ENCODE measurements at places on chromosomes 12 and 14.
A peak's percentile ranks its signal among the peaks of the same experiment; 100 is the strongest.

DNA sequence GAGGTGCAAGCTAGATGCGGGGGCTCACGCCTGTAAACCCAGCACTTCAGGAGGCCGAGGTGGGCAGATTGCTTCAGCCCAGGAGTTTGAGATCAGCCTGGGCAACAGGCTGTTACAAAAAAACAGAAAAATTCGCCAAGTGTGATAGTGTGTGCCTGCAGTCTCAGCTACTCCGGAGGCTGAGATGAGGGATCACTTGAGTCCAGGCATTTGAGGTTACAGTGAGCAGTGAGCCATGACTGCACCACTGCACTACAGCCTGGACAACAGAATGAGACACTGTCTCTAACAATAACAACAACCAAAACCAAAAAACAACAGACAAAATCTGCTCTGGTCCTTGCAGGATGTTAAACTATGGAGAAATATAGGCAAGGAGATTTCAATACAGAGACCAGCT is 13.9 kb downstream of the BTBD7 start:
- DNase-seq, result no peak

DNA sequence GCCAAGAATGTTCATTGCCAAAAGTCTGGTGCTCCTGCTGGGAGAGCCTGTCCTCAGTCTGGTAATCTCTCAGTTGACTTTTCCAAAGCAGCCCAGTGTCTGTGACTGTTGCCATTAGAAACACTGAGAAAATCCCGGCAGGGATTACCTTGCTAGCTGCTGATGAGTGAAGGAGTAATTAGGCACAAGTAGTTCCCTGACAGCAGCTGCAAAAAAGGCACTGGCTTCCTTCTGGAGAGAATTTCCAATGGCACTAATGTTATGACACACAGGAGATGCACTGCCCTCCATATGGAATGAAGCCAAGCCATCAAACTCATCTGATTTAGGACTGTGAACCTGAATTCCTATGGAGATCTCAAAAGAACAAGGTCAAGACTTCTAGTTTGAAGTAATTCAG is 1321.2 kb upstream of the SEL1L start:
- DNase-seq, result no peak

- no peak for DNase-seq
Measured at GRCh38 chr12:54227376-54227775, 38.6 kb upstream of the SMUG1 start.

GRCh38 chr14:68817506-68818212 is 24.8 kb upstream of the ZFP36L1 start:
- no peak for DNase-seq

GRCh38 chr12:109464642-109465351 is 12.3 kb downstream of the KCTD10 start:
- no peak for DNase-seq

- no peak for DNase-seq
Measured at GRCh38 chr14:98896449-98896848, 375.5 kb downstream of the BCL11B start.

DNA sequence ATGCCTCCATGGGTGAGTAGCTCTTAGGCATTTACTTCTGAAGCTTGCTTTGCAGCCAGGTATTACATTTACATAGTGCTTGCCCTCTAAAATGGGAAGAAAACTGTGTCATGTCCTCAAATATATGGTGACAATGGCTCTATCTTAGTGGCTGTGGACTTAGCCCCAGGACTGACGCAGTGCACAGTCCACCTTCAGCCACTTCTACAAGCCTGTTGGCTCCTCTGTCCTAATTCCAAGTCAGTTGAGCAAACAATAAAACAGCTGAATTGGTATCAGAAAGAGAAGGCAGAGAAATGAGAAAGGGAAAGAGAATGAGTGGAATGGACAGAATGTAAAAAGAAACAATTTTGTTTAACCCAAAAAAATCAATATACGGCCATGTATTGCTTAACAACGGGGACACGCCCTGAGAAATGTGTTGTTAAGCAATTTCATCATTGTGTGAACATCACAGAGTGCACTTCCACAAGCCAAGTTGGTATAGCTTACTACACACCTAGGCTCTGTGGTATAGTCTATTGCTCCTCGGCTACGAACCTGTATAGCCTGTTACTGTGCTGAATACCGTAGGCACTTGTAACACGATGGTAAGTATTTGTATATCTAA is 93.5 kb downstream of the GRIN2B start:
- no peak for DNase-seq

DNA sequence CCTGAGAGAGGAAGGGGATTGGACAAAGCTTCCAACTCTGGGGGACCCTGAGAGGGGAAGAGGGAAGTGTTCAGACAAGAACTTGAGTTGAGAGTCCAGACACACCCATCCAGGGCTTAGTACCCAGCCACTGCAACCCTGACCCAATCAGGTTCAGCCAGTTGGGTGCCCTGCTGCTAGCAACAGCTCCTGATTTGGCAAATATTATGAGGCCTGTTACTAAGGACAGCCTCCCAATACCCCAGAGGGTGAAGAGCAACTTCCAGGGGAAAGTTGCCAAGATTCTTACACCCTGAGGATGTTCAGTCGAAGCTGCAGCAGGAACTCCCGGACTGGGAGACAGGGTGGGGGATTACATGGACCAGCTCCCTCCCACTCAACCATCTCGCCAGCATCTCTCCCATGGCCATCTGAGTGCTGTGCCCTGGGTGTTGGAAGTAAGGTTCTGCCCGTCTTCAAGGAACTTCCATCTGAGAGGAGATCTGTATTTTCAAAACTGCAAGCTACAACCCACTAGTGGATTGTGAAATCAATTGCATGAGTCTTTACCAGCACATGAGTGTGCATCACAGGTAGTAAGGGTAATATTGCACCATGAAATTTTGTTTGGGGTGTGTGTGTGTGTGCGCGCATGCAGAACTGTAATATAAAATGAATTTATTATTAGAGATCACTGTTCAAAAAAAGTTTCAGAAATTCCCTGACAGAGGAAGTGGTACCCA is 11.5 kb upstream of the KRT78 start:
- no peak for DNase-seq

DNA sequence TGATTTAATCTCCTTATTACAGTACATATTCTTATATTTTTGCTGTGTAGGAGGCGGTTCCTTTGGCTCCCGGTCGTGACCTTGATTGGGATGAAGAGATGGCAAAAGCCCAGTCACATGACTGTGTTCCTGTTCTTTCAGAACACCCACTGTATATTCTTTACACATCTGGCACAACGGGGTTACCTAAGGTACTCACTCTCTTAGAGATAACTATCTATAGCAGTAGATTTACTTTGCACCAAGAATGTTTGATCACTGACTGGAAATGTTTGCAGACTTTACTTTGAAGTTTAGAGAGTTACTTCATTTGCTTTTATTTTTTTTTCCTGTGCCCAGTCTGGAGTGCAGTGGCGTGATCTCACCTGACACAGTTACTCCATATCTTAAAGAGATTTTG is 65.2 kb downstream of the ACSS3 start:
- DNase-seq, result no peak

DNA sequence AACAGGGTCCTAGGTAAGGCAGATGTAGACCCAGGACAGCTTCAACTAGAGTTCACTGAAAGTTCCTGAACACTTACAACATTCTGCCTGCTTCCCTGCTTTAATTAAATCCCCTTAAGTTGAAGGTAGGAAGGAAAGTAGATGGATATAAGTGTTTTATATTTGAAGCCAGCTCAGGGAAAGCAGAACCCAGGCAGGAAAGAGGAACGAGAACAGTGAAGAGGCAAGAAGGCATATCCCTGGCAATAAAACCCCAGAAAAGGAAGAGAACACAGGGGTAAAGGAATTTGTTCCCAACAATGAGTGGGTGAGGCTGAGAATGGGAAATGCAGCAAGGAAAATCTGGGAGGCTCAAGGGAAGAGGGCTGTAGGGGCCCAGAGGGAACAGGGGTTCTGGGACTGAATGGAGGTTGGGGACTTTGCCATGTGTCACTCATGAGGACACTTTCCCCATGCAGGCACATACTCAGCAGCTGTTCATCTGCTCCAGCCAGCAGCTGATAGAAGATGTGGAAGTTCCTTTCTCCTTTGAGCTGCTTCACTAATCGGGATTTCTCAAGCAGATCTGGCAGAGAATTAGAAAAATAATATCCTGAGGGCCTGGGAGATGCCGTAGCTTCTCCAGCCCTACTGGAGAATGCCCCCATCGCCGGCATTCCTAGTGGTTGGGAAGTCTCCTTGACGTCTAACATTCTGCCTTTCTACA is 3.7 kb downstream of the MYO1A start:
- no peak for DNase-seq

- DNase-seq, result no peak
Measured at GRCh38 chr12:50217202-50217601, 50.0 kb upstream of the CERS5 start.

GRCh38 chr12:51630986-51631385 is 40.0 kb downstream of the SCN8A start:
- DNase-seq, result no peak

DNA sequence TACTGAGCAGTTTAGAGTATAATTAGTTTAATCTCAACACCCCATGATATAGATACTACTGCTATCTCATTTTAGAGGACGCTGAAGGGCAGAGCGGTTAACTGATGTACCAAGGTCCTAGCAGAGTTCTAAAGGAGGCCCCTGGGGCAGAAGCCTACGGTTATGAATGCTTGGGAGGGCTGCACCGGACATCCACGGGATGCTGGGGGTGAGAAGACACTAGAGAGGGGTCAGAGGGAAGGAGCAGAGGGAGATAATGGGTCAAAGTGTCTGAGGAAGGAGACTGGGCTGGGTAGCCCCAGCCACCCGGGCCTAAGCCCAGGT is 1.6 kb upstream of the ACTR6 start:
- no peak for DNase-seq

DNA sequence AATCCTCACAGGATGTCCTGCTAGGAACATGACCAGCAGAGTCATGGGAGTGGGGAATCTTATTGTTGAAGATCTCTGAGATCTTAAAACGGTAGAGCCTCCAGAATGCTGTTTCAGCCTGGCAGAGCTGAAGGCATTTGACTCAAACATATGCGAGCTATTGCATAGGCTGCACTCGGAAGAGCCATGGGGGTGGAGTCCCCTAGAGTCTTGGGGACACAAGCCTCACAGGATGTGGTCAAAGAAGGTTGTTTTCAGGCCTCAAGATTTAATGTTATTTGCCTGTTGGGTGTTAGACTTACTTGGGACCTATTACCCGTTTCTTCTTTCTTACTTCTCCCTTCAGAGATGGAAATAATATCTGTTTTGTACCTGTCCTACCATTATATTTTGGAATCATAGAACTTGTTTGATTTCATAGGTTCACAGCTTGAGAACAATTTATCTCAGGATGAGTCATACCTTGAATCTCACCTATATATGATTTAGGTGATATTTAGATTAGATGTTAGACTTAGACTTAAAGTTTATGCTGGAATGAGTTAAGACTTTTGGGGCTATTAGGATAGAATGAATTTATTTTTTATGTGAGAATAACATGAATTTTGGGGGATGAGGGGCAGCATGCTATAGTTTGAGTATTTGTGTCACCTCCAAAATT is 172.2 kb upstream of the ATP2B1 start:
- no peak for DNase-seq

- no peak for DNase-seq
Measured at GRCh38 chr12:2877953-2878732, 1.1 kb downstream of the RHNO1 start.

GRCh38 chr12:132218915-132219314 is 74.7 kb downstream of the NOC4L start:
- DNase-seq, result no peak

DNA sequence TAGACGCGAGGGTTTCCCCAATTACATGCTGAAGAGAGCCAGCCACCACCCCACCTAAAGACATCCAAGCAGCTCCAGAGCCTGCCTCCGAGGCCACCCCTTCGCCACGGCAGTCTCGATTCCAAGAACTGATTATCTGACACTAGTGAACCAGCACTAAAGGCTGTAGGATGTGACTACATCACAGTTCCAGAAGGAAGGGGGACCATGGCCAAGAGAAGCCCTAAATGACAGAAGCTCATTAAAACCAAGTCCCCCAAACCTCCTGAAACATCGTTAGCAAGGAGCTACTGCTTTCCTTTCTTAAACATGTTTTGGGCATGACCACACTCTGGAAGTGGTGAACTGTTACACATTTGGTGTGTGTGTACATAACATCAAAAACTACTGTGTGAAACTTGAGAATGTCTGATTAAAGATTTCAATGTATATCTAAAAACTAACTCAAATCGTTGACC is 88.2 kb downstream of the DUSP16 start:
- DNase-seq, result no peak

- no peak for DNase-seq
Measured at GRCh38 chr12:60148109-60148508, 552.3 kb downstream of the SLC16A7 start.

DNA sequence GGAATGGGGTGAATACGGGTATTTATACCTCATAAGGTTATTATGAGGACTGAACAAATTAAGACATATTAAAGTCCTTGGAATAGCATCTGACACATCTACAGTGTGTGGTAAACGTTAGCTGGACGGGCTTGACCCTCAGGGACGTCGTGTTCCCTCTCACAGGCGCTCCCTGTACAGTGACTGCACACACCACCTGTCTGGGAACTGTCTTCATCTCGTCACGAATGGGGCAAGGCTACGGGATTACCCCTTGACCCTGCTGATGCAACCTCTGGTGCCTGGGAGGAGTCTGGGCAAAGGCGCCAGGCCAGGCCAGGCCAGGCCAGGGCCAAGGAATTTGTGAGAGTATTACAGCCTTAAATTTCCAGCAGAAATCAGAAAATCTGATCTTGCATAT is 191.1 kb downstream of the CALM1 start:
- no peak for DNase-seq

GRCh38 chr12:75786070-75786469 is 245.5 kb downstream of the PHLDA1 start:
- DNase-seq, result no peak

GRCh38 chr14:55313480-55313879 is 42.3 kb downstream of the FBXO34 start:
- DNase-seq, result no peak

DNA sequence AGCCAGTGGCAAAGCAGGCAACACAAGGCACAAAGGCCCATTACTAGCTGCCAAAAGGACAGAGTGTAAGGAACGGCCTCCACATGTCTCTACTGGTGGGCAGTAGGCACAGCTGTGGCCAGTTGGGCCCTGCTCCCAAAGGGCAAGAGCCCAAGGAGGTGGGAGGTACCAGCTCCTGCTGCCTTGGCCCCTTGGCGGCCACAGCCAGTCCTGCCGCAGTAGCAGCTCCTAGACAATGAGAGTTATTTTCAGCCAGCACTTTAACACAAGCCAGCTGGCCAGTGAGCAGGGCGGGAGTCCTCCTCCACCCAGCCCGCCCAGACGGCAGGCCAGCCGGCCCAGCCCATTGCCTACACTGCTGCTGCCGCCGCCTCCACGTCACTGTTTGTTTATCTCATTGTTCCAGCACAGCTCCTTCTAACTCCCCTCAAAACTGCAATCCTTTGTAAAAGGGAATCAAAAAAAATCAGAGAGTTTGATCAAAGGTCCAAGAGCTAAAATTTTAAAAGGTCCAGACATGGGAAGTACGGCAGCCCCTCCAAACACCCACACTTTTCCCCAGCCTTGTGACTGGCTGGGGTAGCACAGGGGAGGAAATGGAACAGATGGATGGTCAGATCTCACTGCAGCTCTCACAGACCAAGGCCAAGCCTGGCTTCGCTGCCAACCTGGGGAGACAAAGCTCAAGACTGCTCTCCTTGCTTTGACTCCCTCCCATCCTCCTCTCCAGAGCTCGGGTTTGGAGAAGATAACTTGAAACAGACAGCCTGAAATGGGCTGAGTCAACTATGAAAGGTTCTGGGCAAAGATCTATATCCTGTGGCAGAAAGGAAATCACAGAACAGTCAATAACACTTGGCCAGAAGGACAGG is 33.5 kb downstream of the FMNL3 start:
- peak; percentile 87 for DNase-seq

- DNase-seq, result no peak
Measured at GRCh38 chr12:76962099-76962498, 83.3 kb upstream of the CSRP2 start.

- DNase-seq, result no peak
Measured at GRCh38 chr12:18576104-18576626, 161.6 kb downstream of the PLCZ1 start.
